Hematopoietic multipotent progenitor cell treated with erythropoietin and hydrocortisone succinate and interleukin-3 and kit ligand, for 15 days (in vitro differentiated cells): ENCODE measurements at places on chromosomes 1 and 21.

DNA sequence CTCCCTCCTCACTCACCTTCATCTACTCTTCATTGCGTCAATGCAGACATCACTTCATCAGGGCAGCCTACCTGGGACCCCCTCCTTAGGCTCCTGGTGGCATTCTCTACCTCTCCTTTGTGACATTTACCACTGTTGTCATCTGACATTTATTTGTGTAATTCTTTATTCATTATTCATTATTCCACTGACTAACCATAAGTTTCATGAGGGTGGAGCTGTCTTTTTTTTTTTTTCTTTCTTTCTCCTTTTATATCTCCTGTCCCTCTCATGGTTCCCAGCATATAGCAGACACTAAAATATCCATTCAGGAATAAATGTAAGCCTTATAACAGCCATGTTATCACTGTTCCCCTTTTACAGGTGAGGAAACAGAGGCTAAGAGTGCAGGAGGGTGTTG, 126.8 kb downstream of the KAZN start:
- no peak for DNase-seq

- DNase-seq = no peak
These were observed 39.9 kb upstream of the CSF3R start for GRCh38 chr1:36522461-36523229.

DNA sequence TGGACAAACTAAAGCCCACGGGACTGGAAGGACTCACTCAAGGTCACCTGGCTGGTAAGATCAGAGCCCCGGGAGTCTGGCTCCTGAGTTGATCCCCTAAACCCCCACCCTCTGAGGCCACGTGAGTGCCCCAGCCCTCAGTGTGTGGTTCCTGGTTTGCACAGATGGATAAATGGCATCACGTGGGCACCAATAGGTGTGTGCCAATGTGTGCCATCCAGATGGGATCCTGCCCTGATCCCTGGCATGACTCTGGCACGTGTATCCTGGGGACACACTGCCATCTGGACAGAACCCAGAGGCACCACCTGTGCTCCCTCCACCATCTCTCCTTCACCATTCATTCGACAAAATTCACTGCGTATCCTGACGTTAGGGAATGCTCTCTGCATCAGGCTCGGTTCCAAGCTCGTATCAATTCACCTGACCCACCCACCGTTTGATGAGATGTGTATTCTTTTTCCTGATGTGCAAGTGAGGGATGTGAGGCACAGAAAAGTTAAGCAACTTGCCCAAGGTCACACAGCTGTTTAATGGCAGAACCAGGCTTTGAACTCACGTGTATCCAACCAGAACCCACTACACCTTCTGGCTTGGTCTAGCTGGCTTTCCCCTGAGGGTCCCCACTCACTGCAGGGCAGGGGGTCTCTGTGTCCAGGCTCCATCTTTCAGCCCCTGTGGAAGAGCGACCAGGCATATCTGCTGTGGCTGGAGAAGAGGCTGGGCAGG, 49.8 kb upstream of the PAX7 start:
- DNase-seq = no peak

GRCh38 chr21:20311234-20311787, 686.9 kb upstream of the NCAM2 start:
- DNase-seq = no peak

- no peak for DNase-seq
These were observed 173.3 kb downstream of the CAMTA1 start for GRCh38 chr1:6958407-6959030.

DNA sequence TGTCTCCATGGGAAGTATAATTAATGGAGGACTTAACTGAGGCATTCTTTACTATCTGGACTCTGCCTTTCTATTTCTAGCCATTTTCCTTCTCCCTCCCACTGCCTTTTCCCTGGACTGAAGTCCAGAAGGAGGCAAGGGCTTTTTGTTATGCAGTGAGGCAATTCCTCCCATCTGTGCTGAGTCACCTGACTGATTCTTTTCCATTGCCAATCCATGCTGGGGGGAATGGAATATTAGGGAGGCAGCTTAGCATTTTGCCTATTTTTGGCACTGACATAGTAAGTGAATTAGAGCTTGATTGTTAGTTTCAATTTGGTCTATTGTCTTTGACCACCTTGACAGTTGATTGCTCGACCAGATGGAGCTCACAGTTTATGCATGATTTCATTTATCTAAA, 1000.6 kb upstream of the PRMT6 start:
- no peak for DNase-seq

- DNase-seq = no peak
These were observed 144.4 kb downstream of the GABPA start for GRCh38 chr21:25879203-25879602.

GRCh38 chr21:43751955-43752591, 24.0 kb downstream of the CSTB start:
- no peak for DNase-seq

DNA sequence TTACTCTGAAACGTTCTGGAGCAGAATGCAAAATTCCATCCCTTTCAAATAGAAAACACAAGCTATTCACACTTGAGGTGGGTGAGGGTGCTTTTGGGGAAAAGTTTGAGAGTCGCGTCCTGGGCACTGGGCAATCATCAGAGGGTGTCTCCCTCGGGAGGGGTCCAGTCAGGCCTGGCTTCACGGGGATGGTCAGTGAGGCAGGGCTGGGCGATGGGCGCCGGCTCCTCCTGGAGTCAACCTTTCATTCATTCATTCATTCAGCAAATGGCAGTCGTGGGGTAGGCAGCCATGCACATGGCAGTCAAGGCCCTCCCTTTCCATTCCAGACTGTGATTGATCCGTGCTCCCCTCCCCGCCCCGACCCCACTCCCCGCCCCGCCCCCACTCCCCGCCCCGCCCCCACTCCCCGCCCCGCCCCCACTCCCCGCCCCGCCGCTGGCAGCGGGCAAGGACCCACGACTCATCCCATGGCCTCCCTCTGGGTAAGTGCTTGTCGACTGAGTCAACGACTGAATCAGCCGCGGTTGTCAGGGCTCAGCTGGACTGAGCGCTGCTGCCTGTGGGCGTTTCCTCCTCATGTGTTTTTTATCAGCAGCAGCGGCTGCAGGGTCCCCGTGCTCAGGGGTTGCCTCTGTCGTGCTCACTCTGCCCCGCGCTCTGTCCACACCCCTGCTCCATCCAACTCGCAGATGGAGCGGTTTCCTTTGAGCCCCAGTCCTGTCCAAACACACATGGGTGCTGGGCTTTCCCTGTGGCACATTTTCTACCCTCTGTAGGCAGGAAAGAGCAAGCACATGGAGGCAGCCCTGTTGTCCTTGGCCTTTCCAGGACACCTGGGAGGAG, 12.5 kb upstream of the SPSB1 start:
- DNase-seq = peak; percentile 16

- DNase-seq = no peak
These were observed 7.6 kb downstream of the DENND2D start for GRCh38 chr1:111192658-111193519.

DNA sequence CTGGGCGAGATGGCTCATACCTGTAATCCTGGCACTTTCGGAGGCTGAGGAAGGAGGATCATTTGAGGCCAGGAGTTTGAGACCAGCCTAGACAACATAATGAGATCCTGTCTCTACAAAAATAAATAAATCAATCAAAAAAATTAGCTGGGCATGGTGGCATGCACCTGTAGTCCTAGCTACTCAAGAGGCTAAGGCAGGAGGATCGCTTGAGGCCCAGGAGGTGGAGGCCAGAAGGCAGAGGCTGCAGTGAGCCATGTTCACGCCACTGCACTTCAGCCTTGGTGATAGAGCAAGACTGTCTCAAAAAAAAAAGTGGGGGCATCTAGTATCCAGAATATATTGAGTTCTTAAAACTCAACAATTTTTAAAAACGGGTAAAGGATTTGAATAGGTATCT, 6.0 kb downstream of the TUT4 start:
- no peak for DNase-seq

DNA sequence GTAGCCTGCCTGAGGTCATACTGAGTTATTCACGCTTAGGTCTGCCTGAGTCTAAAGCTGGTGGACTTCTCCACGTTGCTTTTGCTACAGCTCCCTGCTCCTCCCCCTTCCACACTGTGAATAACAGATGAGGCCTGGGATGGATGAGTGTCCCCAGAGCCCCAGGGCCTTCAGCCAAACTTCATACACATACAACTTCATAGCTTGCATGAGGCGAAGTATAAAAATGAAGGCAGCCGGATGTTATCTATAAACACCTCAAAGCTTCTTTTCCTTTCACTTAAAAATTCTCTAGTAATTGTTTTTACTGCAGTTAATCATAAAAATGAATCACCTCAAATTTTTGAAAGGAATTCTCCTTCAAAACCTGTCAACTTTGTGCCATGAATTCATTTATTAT, 70.2 kb downstream of the DAB1 start:
- DNase-seq = no peak

DNA sequence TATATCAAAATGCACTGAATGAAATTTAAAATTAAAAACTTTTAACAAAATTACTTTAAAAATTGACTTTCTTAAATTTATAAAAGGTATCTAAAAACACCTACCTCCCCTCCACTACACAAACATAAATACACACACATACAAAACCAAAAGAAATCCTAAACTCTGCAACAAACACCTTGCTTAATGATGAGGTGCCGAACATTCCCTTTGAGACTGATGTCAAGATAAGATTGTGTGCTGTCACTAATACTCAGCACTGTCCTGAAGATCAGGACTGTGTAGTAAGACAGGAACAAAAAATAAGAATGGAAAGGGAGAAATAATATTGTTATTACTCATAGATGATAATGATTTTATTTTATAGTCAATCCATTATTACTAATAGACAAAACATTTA, 45.1 kb downstream of the CD53 start:
- DNase-seq = no peak

GRCh38 chr1:20189664-20190063, 3.3 kb upstream of the PLA2G2C start:
- no peak for DNase-seq

DNA sequence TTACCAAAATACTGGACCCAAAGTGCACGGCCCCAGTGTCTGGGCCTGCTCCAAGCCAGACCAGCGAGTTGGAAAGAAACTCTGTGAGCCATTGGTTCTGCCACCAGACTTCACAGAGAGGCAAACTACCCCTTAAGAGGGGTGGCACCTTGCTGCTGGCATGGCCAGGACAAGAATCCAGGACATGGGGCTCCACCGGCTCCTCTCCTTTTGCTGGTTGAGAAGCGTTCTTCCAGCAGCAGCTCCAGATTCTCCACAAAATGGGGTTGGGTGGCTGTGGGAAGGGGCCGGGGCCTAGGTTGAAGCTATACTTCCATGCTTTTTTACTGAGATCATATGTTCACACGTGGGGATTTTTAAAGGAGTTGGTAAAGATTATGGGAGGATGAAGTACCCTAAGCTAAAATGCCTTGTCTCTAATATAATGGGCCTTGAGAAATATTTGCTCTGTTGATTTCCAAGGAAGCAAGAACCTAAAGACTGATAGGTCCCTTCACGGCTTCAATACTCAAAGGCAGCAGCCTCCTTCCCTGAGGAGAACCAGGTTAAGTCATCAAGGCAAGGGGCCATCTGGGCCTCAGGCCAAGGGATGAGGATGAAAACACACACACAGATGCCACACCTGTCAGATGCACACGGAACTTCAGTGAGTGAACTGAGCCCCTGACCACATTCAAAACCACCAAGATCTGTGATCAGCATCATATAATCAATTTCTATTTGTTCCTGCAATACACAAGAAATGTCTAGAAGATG, 3.1 kb downstream of the C1orf198 start:
- DNase-seq = no peak

- no peak for DNase-seq
These were observed 10.4 kb upstream of the PEF1 start for GRCh38 chr1:31655104-31655503.

DNA sequence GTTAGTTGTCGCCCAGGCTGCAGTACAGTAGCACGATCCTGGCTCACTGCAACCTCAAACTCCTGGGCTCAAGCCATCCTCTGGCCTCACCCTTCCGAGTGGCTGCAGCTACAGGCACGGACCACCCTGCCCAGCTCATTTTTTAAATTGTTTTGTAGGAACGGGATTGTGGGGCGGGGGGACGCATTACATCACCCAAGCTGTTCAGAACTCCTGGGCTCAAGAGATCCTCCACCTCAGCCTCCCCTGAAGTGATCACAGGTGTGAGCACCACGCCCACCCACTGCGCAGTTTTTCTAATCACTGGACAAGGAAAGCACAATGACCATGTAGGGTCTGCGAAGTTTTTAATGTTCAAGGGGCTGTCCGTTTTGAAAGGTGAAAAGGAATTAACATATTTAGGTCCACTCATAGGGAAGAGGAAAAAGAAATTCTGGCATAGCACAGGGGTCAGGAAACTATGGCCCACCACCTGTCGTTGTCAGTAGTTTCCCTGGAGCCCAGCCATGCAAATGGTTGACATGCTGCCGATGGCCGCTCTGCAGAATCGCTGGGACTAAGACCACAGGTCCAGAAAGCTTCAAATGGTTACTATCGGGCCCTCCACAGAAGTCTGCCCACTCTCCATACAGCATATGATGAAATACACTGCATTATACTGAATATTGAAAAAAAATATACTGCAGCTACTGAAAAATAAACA, 26.0 kb downstream of the SETD4 start:
- no peak for DNase-seq

- DNase-seq = no peak
These were observed 15.0 kb downstream of the BTG3 start for GRCh38 chr21:17597680-17598079.

GRCh38 chr1:205576805-205577761, 54.7 kb downstream of the ELK4 start:
- no peak for DNase-seq

- no peak for DNase-seq
These were observed 102.4 kb downstream of the SLC45A1 start for GRCh38 chr1:8420318-8420717.

DNA sequence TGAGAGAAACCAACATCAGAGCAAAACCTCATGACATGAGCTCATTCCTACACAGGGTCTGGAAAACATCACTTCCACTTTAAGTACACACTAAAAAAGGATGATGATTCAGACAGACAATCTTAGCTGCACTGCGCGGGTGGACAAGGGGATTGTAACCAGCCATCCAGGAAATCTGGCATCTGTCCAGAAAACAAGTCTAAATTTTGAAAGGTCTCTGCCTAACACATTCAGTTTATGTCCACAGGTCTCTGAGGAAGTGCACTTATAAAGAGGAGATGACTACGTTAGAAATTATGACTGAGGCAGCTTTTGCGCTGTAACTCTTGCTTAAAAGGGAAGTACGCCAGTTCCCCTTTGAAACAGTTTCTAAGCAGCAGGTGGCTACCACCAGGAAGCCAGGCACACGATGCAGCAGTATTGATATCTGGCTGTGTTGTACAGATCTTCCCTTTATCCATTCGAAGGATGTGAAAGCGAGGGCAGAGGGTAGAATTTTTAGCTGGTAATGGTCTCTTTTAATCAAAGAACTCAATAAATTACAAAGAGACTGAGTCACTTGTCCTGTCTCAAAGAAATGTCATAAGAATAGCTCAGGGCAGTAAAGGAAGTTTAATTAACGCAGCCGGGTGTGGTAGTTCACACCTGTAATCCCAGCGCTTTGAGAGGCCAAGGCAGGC, 128.0 kb downstream of the SETD4 start:
- DNase-seq = no peak

- DNase-seq = no peak
These were observed 2.9 kb upstream of the CLSTN1 start for GRCh38 chr1:9826616-9827015.
